ENCODE measurements at places on chromosomes 5 and 9. TPM values are rescaled to one million over a fixed set of nuclear protein-coding genes. Genes with fewer than 3 reads are reported as not detected.
A peak's percentile ranks its signal among the peaks of the same experiment; 100 is the strongest.

DNA sequence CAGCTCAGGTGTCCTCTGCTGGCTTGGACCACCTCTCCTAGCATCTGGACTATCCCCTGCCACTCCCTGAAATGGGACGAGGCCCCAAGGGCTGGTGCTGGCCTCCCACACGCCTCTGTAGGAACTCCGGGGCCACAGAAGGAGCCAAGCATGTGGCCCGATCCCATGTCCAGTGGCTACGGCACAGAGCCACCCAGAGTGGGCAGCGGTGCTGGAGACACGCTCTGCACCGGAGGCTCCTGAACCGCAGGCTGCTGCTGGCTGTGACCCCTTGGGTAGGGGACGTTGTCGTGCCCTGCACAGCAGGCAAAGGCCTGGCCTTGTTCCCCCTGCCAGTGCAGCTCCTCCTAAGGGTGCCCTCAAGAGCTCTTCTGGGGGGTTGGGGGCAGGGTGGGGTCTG, 6.4 kb upstream of the CARD9 start:
- DNase-seq, result no peak

GRCh38 chr9:16526380-16526779, 344.1 kb downstream of the BNC2 start:
- DNase-seq, result peak; percentile 94

LCN1 gene
- not detected for total RNA-seq

LIFR gene
- 119 TPM for total RNA-seq

PCDHGB4 gene
- total RNA-seq, result 14.5 TPM

PCDHB12 gene
- 0.68 TPM for total RNA-seq

CD274 gene
- 17.7 TPM for total RNA-seq

All from dermis blood vessel endothelial cell (primary cell).